CD4-positive, alpha-beta T cell treated with Interleukin-10 for 1 hour (primary cell): ENCODE measurements at places on chromosomes 13 and 19.
A peak's percentile ranks its signal among the peaks of the same experiment; 100 is the strongest.

- DNase-seq, result no peak
Measured at GRCh38 chr19:44905437-44906160, at the start of gene APOE. Gene APOE, plus strand, starts transcription at chr19:44905796. Its CDS starts 829 bp downstream, at chr19:44906625.

- no peak for DNase-seq
Measured at GRCh38 chr13:45943120-45943519, 91.6 kb upstream of the SIAH3 start.

GRCh38 chr13:20182231-20182846, 10.4 kb downstream of the GJB2 start:
- DNase-seq, result peak; percentile 76

- no peak for DNase-seq
Measured at GRCh38 chr19:37953171-37953917, 46.3 kb downstream of the SIPA1L3 start.

DNA sequence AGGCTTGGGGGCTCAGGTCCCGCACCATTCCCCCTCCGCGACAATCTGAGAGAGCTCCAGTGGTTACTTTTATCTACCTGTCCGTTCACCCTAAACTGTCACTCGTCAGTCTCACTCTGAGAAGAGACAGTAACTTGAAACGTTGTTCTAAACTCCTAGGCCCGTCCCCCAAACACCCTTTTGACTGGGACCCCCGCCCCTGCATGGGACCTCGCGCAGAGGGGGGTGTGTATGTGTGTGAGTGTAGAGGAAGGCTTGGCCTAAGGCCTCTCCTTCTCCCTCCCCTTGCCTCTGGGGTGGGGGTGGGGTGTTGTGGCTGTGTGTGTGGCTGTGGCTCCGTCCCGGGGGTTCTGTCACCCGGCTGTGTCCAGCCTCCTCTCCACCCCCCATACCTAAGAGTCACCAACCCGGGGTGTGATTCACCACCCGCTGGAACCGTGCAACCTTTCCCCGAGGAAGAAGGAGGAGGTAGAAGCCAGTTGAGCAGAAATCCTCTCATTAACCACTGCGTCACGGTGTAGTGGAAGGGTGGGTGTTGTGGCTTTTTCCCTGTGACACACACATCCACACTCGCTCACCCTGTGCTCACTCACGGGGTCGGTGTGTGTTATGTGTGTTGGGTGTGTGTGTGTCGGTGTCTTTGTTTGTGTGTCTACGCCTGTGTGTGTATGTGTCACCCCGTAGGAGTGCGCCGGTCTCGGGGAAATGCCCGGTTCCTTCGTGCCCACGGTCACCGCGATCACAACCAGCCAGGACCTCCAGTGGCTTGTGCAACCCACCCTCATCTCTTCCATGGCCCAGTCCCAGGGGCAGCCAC, 2.4 kb downstream of the FOSB start:
- peak; percentile 77 for DNase-seq

DNA sequence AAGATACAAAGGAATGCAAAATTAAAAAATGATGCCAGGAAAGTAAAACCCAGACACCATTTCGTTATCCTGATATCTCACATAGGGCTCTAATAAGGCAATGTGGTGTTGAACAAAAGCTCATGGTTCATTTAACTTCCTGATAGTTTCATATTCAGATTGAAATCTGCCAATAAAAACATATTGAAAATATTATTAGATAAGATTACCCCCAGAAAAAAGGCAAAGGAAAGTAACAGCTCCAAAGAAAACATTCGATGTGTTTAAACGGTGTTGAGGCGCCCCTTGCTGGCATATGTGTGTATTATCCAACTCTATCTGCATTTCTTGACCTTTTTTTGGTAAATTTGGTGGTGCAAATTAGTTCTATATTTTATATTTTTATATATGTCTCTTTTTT, 75.9 kb downstream of the ESD start:
- peak; percentile 52 for DNase-seq
